ENCODE measurements at places on chromosomes 13 and 19.

DNA sequence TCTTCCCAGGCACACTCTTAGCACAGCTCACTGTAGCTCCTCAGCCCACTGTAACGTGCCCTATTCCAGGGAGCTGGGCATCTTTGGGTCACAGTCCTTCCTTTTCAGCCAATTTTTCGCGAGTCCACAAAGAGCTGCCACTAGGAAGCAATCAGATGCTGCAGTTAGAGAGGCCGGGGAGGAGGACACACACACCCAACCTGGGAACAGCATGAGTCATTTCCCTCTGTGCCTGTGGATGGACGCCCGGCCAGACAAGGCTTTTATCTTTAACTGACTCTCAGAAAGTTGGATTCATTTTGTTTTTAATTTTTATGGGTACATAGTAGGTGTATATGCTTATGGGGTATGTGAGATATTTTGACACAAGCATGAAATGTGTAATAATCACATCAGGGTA, 918.6 kb downstream of the UQCRFS1 start:
- DNase-seq, result no peak

DNA sequence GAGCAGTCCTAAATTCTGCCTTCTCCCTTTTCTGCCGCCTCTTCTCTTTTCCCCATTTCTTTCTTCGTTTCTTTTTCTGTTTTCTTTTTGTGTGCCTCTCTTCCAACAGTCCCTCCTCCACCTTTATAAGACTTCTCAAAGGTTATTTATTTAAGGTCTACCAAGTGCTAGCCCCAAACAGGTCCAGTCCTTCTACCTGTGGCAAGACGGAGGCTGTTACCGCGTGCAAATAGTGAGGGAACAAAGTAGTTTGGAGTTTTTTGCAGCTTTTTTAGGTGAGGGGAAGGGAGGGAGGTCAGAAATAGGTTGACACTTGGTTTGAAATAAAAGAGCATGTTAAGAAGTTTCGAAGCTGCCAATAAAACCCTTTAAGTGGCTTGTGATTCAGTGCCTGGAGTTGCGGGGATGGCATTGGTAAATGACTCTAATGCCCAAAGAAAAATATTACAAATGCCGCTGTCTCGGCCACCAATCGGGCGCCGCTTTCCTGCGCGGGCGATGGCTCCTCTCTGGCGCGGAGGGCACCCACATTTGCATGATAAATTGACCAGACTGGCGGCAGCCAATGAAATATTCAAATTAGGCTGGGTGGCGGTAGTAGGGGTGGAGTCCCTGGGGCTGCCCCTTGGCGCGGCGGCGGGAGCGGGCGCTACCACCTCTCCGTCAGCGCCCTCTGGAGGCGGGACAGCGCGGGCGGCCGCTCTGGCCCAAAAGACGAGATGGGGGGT, 7.5 kb upstream of the TSHZ3 start:
- peak; percentile 51 for DNase-seq

- no peak for DNase-seq
Observed at GRCh38 chr19:43430142-43430710, 15.5 kb downstream of the TEX101 start.

- DNase-seq, result no peak
Observed at GRCh38 chr13:62431852-62432251, 1016.2 kb upstream of the PCDH20 start.

DNA sequence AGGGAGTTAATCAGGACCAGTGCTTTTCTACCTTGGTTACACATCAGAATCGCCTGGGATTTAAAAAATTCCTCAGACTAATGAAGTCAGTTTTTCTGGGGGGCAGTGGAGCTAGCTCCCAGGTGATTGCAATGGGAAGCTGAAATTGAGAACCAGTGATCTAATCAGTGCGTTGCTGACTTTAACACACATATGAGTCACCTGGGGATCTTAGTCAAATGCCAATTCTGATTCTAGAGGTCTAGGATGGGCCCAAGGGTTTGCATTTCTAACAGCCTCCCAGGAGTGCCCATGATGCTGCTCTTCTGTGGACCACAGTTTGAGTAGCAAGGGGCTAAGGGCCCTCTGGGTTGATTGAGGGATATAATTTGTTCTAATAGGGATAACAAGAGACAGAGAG, 54.5 kb downstream of the KL start:
- DNase-seq, result no peak

DNA sequence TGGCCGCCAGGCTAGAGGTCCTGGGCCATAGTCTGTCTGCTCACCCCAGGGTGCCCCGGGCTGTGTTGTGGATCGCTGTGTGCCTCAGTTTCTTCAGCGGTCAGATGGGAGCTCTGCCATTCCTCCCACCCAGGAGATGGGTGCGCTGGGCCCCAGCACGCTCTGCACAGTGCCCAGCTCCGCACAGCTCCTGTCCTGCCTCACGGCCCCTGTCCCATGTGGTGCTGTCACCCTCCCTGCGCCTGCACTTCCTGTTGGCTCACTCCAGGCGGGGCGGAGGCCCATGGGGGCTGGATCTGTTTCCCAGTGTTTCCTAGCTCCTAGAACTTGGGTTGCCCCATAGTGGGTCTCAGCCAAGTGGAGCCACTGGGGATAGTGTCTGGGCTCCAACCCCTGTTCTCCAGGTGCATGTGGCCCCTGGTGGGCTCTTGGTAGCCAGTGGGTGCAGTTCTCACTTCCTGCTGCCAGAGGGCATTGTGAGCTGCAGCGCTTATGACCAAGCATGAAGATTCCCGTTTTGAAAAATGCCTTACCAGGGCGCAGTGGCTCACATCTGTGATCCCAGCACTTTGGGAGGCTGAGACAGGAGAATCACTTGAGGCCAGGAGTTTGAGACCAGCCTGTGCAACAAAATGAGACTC, 69.8 kb downstream of the KDM4B start:
- no peak for DNase-seq

GRCh38 chr13:113299951-113300350, 2.9 kb downstream of the LAMP1 start:
- no peak for DNase-seq

DNA sequence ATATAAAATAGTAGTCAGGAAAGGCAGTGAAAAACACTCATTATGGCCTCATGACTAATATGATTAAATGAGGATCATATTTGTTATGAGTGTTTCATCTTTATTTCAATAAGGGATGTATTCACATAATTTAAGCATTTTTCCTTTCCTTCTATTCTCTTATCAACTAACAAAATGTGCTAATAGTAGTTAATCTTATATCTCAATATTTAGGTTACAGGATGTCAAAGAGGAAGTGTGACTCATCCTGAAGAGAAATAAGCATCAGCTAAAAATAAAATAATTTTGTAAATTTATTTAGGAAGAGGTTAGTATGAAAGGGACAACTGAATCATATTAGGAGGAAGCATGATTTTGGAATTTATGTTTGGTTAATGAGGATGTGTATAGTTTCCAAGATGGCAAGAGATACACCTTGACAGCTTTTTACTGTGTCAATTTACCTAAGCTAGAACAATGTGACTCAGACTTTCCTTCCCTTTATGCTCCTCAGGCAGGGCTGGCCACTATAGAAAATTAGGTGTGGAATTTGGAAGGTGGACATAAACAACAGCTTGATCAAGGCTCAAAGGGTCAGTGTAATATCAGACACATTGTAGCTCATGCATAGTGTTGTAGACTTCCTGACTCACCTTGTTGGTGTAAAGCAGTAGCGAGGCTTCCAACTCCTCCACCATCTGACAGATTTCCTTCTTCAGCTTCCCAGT, 172.7 kb downstream of the SLITRK1 start:
- DNase-seq, result no peak

- no peak for DNase-seq
Observed at GRCh38 chr19:29120466-29120865, 92.5 kb downstream of the UQCRFS1 start.

GRCh38 chr13:25153736-25154135, 18.4 kb downstream of the AMER2 start:
- no peak for DNase-seq

Measured in stimulated activated CD4-positive, alpha-beta T cell treated with anti-CD3 and anti-CD28 coated beads, Interleukin-1b, Interleukin-23, amount 100 ng/mL, for 4 hours (primary cell).